ENCODE measurements at places on chromosomes 7 and 10. TPM values are rescaled to one million over a fixed set of nuclear protein-coding genes. Genes with fewer than 3 reads are reported as not detected.

- DNase-seq: no peak
Observed at GRCh38 chr10:131824371-131825149, 76.2 kb upstream of the PPP2R2D start.

- no peak for DNase-seq
Observed at GRCh38 chr7:4561795-4562194, 120.3 kb upstream of the FOXK1 start.

DNA sequence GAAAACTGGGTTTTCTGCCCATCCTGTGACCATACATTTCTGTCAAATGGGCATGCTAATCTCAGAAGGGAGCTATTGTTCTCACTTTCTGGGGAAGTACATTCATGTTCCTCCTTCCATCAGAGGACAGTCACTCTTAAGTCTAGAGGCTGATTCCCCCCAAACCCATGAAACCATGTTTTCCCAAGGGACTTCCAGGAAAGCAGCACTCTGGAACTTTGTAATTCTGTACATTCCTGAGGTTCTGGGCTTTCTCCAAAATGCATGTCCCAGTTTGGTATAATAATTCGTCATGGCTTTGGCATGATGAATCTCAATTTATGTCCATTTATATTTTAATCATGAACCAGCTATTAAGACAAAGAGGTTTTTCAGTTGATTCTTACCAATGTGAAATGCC, 688.1 kb downstream of the LRMDA start:
- no peak for DNase-seq

DNA sequence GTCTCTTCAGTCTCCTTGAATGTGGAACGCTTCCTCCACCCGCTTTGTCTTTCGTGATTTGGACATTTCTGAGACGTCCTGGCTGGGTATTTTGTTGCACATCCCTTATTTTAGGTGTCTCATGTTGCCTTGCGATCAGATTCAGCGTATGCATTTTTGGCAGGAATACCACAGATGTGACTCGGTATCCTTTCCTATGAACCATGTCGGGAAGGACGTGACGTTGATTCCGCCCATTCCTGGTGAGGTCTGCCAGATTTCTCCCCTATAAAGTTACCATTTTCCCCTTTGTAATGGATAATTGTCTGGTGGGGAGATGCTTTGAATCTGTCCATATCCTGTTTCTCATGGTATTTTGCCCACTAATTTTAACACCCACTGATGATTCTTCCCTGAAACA, 49.6 kb downstream of the RBM17 start:
- DNase-seq: no peak

GRCh38 chr7:112199035-112199655, 7.1 kb downstream of the DOCK4 start:
- DNase-seq: no peak

DNA sequence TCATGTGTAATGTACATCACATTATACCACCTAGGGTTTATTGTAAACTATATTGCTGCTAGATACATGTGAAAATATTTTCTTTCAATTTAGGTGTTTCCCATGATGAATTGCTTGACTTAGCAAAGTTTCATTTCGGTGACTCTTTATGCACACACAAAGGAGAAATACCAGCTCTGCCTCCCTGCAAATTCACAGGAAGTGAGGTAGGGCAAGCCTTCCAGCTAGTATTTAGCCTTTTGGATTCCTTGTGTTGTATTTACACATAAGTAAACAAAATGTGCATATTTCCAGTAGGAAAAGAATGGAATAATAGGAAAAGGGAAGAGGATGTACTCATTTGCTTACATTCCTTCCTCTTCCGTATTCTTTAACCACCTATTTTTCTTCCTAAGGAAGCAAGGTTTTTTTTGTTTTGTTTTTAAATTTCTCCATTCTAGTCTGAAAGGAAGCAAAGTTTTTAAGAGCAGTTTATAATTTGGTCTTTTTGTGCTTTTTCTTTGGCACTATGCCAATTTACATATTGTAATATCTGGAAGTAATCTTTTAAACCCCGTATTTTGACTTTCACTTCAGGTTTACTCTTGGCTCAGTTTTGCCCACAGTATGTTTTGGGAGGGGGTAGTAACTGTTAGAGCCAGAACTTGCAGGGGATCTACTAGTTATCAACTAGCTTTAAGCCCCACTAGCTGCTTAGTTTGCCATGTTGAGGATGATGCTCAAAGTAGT, 10.4 kb downstream of the PMPCB start:
- DNase-seq: no peak

GRCh38 chr7:1721047-1721690, 51.1 kb downstream of the ELFN1 start:
- DNase-seq: no peak

DNA sequence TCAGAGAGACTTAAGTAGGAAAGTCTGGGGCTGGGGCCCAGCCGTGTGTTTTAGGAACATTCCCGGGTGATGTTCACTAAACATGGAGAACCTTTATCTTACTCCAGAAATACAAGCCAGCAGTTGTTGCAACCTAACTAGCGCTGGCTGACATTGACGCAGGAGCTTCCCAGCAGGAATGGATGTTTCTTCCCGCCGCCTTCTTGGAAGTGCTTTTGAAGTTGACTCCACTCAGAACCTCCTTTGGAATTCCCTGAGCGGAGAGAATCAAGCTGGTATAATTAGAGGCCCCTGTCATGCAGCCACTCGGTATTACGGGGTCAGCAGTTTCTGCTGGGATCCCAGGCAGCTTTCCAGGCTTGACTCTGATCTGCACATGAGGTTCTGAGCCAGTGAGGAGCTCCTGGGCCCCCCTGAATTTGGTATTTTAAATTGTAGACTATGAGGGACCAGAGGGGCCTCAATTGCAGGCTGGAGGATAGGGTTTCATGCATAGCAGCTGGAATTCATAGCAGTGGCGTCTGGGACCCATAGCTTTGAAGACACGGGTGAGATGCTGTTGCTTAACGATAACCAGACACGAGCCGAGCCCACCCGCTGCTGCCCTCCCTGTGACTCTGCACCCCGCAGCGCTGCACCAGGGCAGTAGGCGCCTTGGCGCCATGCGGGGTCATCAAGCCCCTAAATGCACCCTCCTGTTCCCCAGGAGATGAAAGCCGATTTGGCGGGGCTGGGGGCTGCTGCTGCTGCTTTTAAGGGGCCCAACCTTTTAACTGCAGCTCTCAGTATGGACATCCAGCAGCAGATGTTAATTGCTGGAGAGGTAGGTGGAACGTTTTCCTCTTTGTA, 61.8 kb downstream of the EEPD1 start:
- DNase-seq: no peak

- no peak for DNase-seq
Observed at GRCh38 chr10:100157156-100157555, 28.7 kb downstream of the ERLIN1 start.

DNA sequence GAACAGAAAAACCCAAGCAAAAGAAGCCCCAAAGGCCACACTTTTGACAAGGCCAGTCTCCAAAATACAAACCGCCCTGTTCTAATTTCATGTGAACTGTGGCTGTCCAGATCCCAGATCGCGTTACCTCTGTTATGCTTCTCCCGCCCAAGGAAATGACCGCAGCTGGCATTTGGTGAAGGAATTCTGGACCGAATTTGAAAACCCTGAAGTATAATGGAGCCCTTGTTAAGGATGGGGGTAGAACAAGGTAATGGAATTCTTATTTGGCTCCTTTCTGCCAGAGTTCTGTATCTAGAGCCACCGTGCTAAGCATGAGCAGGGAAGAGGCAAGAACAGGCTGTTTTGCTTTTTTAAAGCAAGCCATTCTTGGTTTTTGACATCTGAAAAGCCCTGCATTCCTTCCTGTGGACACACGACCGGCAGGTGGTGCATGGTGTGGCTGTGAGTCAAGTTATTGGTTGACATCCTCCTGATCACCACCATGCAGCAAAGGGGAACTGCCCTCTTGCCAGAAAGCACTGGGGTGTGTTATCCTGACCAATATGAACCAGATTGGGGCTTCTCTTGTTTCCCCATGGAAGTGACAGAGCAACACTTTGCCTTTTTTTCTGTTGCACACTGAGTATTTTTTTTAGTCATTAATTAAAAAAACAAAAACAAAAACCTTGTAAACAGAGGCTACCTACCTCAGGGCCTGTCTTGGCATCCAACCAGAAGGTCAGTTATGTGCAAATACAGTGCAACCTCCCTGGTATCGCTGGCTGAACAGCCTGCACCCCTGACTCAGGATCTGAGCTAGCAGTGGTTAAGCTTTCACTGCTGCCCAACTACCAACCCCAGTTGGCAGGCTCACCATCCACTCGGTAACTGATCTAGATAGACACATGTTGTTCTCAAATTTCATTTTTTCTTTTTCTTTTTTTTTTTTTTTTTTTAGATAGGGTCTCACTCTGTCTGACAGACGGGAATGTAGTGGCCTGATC, 14.2 kb downstream of the UCMA start:
- DNase-seq: no peak

DNA sequence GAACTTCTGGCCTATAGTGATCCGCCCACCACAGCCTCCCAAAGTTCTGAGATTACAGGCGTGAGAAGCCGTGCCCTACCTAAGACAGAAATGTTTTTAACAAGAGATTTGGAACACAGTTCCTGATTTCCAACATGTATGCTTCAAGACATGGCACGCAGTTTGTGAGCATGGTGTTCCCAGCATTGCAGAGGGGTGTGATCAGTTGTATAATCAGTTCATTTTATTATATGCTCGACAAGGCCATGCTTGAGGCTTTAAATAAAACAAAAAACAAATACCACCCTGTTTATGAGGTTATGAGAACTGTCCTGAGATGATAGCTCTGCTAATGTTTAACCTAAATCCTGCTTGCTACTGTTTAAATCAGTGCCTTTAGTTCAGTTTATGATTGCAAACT, 60.2 kb downstream of the TASOR2 start:
- no peak for DNase-seq

GRCh38 chr10:54434782-54435181, 366.2 kb downstream of the PCDH15 start:
- no peak for DNase-seq

- DNase-seq: peak; percentile 39
Observed at GRCh38 chr10:17025444-17026295, 103.9 kb downstream of the CUBN start.

DNA sequence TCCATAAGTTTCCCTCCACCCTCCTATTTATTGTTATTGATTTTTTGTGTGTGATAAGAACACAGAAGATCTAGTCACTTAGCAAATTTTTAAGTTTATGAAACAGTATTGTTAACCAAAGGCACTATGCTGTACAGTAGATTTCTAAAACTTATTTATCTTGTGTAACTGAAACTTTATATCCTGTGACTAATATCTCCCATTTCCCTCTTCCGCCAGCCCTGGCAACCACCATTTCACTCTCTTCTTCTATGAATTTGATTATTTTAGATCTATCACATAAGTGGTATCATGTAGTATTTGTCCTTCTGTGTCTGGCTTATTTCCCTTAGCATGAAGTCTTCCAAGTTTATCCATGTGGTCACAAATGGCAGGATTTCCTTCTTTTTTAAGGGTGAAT, 144.3 kb upstream of the INHBA start:
- DNase-seq: no peak

DNA sequence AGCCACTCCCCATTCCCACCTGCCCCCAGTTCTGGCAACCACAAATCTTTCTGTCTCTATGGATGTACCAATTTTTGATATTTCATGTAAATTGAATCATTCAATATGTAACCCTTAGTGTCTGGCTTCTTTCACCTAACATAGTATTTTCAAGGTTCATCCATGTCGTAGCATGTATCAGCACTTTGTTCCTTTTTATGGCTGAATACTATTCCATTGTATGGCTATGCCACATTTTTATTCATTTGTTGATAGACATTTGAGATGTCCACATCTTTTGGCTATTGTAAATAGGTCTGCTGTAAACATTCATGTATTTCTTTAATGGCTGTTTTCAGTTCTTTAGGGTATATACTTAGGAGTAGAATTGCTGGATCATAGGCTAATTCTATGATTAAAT, 270.5 kb downstream of the FGFR2 start:
- no peak for DNase-seq

GRCh38 chr10:99711129-99711719, 20.7 kb downstream of the COX15 start:
- DNase-seq: no peak

DNA sequence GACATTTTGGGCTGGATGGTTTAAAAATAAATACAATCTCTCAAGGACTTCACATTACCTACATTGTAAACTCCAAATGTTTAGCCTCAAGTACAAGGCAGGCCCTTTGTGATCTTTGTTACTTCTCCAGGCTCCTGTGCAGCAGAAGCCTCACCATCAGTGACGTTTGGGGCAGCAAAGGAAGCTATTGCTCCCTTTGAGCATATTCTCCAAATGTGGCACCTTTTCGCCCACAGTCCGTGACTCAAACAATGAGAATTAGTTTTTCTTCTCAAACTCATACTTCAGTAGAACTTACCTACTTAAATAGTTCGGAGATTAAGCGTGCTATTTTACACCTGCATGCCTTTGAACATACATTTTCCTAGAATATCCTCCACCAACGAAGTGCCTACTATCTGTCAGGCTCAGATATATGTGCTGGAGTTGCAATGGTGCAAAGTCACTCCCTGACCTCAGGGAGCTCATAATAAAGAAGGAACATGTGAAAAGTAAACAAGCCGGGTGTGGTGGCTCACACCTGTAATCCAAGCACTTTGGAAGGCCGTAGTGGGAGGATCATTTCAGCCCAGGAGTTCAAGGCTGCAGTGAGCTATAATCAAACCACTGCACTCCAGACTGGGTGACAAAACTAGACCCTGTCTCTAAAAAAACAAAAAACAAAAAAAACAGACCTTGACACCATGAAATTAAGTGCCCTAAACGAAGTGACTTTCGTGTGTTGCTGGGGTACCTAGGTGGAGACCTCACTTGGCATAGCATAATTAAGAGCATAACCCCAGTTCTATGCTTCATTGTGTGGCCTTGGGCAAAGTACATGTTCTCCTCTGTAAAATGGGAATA, 1.2 kb upstream of the ABCF2 start:
- no peak for DNase-seq

DNA sequence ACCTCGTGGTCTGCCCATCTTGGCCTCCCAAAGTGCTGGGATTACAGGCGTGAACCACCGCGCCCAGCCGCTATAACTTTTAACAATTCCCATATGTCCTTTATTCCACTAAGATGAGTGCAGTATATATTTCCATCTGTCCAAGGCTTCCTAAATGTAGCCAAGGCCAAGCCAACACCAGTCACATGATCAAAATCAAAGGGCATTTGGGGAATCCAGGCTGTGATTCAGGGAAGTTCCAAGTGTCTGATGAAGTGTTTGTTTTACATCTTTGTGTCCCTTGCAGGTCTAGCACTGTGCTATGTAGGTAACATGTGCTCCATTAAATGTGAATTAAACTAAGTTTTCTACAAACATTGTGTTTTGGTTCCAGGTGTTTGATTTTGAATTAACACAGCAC, 20.8 kb downstream of the AKR1E2 start:
- DNase-seq: no peak

The CALN1 gene
- total RNA-seq: not detected

The DUSP5 gene
- 69.8 TPM for total RNA-seq

The AQP1 gene
- total RNA-seq: 0.39 TPM

The PDE1C gene
- not detected for total RNA-seq

The GNAI1 gene
- 0.36 TPM for total RNA-seq

The ITIH5 gene
- total RNA-seq: not detected

The MSS51 gene
- total RNA-seq: 0.72 TPM
